Hepatocyte (in vitro differentiated cells): ENCODE measurements at places on chromosomes 1 and 21. TPM values are rescaled to one million over a fixed set of nuclear protein-coding genes. Genes with fewer than 3 reads are reported as not detected.

KRTAP19-7 gene
- total RNA-seq, result not detected in 2 replicates

TEDDM1 gene
- total RNA-seq, result not detected in 2 replicates

HIVEP3 gene
- 0.57 and 2.3 TPM in 2 replicates for total RNA-seq

LAPTM5 gene
- 3.2 and 5.1 TPM in 2 replicates for total RNA-seq

HMCN1 gene
- 13.4 and 14.2 TPM in 2 replicates for total RNA-seq

RIIAD1 gene
- total RNA-seq, result 7.9 TPM in 1 of 2 replicates, not detected in the other

ITLN2 gene
- 1.3 and 1.4 TPM in 2 replicates for total RNA-seq

GJA5 gene
- total RNA-seq, result 6.0 and 12.4 TPM in 2 replicates

DNA sequence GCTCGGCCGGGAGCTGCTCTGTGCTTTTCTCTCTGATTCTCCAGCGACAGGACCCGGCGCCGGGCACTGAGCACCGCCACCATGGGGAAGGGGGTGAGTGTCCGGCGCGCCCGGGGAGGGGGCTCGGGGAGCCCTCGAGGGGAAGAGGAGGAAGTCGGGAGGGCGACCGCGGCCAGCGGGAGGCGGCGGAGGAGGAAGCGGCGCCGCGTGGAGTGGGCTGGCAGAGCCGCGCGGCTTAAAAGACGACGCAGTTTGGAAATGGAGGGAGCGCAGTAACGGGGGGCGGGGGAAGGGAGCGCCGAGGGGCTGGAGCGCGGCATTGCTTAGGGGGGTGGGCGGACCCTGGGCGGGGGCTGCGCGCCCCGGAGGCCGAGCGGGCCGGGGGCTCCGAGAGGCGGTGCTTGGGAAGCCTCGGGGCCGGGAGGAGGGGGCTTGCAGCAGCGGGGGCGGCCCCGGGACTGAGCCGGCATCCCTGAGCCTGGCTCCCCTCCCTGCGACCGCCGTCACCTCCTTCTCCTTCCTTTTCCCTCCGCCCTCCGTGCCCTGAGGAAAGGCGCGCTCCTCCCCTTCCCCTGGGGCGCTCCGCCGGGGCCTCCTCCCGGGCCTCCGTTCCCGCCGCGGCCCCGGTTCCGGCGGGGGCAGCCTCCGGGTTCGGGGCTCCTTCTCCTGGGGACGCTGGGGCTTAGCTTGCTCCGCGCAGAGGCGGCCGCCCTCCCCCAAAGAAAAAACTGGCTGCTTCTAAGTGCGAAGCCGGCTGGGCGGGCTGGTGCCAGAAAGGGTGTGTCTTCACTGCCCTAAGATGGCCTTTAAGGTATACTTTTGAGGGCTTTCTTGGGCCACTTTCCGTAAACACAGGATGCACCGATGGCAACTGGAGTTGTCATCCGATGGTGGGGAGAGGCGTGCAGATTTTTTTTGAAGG is 648 bp downstream of the ATP1A1 start:
- no peaks in the 10 kb centered on the region for H3K36me3 ChIP-seq
- H3K4me3 ChIP-seq, result peak overlapping the region; percentile 97
- peaks cover 42% of the 10 kb centered on the region for H3K4me1 ChIP-seq
- no peaks in the 10 kb centered on the region for H3K27me3 ChIP-seq

GRCh38 chr1:235027862-235028250 is 100.8 kb downstream of the TOMM20 start:
- peaks cover 2% of the 10 kb centered on the region for H3K4me1 ChIP-seq
- H3K27me3 ChIP-seq, result no peaks in the 10 kb centered on the region
- H3K36me3 ChIP-seq, result no peaks in the 10 kb centered on the region
- DNase-seq, result no peak
- no peak overlapping the region for H3K27ac ChIP-seq
- H3K4me3 ChIP-seq, result no peak overlapping the region

DNA sequence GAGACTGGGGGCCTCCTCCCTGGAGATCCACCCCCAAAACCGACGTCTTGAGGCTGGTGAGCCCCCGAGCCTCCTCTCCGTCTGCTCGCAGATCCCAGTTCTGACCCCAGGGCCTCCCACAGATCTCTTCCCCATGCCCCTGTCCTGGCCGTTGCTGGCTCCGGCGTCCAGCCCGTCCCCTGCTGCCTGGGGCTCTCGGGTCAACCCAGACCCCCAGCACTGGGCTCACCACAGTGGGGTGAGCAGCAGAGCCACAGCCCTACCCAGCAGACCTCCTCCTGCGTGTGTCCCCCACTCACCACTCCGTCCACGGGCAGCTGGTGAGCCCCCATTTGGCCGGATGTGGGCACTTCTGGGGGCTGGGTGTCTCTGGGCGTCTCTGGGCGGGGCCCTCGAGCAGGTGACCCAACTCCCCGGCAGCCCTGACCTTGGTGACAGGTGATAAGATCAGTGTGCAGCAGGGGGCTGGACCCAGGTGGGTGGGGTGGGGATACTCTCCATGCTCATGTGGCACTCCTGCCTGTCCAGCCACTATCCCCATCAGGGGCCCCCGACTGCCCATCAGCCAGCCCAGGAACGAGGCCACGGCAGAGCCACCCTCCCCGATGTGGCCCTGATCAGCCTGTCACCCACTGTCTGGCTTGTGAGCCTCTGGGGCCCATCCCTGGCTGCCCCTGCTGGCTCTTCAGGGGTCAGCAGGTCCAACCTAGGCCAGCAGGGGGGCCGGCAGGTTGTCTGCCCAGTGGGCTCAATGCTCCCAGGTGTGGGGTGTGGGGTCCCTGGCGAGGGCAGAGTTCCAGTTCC is 709 bp downstream of the TNFRSF14 start:
- H3K36me3 ChIP-seq, result no peaks in the 10 kb centered on the region
- H3K4me3 ChIP-seq, result no peak overlapping the region
- no peak for DNase-seq
- H3K27me3 ChIP-seq, result no peaks in the 10 kb centered on the region
- peak overlapping the region; percentile 45 for H3K27ac ChIP-seq

DNA sequence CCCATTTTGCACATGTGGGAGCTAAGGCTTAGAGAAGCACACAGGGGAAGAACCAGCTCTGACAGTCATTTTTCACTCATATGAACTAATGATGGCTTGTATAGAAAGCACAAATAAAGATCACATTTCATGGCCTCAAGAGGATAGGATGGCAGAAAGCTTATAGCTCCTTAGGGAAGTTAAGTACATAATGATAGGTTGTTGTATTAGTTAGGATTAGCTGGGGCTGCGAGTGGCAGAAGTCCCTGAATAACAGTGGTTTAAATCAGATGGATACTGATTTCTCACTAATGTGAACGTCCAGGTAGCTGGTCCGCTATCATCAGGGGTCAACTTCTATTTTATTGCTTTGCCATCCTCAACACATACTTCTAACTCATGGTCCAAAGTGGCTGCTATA is 284.0 kb downstream of the RPS6KC1 start:
- H3K4me1 ChIP-seq, result no peaks in the 10 kb centered on the region
- H3K27ac ChIP-seq, result no peak overlapping the region
- no peaks in the 10 kb centered on the region for H3K27me3 ChIP-seq

- no peak overlapping the region for H3K27ac ChIP-seq
- H3K4me3 ChIP-seq, result no peak overlapping the region
- H3K36me3 ChIP-seq, result no peaks in the 10 kb centered on the region
- DNase-seq, result no peak
- no peaks in the 10 kb centered on the region for H3K4me1 ChIP-seq
Observed at GRCh38 chr1:10544239-10544638, 69.5 kb downstream of the PEX14 start.

GRCh38 chr1:15803380-15803779 is 4.1 kb downstream of the UQCRHL start:
- H3K4me1 ChIP-seq, result peaks cover 27% of the 10 kb centered on the region
- no peak overlapping the region for H3K4me3 ChIP-seq
- H3K27me3 ChIP-seq, result no peaks in the 10 kb centered on the region
- DNase-seq, result peak; percentile 48
- H3K27ac ChIP-seq, result no peak overlapping the region

GRCh38 chr1:19720973-19721372 is 56.3 kb downstream of the HTR6 start:
- no peaks in the 10 kb centered on the region for H3K4me1 ChIP-seq
- no peaks in the 10 kb centered on the region for H3K36me3 ChIP-seq

DNA sequence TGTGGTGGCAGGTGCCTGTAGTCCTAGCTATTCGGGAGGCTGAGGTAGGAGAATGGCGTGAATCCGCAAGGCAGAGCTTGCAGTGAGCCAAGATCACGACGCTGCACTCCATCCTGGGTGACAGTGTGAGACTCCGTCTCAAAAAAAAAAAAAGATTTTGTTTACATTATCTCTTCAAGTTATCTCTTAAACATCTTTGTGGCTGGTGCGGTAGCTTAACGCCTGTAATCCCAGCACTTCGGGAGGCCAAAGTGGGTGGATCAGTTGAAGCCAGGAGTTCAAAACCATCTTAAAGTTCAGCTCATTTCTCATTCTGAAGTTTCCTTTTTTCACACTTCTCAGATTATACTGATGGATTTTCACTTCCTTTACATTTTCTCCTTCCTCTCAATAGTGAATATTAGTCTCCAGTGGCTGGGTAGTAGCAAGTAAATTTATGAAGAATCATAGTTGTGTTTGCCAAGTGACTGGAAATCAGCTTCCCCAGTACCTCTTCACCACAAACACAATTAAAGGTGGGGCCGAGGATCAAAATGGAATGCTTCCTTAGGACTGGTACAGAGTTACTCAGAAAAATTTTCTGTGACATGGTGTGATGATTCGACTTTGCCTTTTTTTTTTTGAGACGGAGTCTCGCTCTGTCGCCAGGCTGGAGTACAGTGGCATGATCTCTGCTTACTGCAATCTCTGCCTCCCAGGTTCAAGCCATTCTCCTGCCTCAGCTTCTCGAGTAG is 13.8 kb downstream of the PIP5K1A start:
- no peak overlapping the region for H3K4me3 ChIP-seq
- no peaks in the 10 kb centered on the region for H3K27me3 ChIP-seq
- peaks cover 7% of the 10 kb centered on the region for H3K4me1 ChIP-seq
- no peak for DNase-seq

DNA sequence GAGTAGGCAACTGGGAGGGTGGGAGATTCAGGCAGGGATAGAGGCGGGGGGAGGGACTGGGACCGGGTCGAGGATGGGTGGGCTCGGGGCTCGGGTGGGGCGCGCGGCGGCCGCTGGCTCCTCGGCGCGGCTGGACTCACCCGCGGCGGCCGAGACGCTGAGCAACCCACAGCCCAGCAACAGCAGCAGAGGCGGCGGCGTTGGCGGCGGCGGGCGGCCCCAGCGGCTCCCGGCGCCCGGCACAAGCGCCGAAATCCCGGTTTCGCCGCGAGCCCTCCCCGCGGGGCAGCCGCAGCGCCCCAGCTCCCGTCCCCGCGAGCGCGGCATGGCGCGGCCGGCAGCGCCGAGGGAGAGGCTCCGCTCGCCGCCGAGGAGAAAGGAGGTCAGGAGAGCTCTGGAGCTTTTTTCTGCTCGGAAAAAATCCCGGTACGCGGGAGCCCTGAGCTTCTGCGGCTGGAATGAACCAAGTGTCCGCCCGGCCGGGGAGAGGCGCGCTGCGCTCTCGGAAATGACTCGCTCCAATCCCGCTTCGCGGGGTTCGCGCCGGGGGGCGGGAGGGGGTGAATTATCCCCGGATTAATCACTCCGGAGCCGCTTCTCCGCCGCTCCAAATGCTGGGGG is at the start of gene CSMD2:
Gene CSMD2 (minus strand): TSS at position 460 of the 621 bp plus-strand sequence. CDS start 133 bp downstream, at position 327.
- DNase-seq, result peak; percentile 76
- H3K4me3 ChIP-seq, result peak within 1 kb of the TSS; percentile 33
- peaks cover 20% of the 10 kb centered on the region for H3K4me1 ChIP-seq

DNA sequence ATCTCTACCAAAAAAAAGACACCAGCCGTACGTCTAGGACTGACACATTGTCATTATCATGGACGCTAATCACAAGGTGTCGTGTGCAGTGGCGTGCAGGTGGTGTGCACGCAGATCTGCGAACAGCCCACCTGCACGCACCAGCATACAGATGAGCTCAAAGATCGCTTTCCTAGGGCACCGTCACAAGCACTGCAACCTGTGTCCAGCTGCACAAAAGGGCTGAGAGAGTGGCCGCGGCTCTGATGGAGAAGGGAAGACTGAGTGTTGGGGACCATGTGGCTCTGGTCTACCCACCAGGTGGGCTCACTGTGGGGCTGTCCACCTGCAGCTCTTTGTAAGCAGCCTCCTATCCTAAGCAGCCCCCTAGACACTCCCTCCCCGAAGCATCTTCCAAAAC is 50.9 kb downstream of the S100B start:
- no peak overlapping the region for H3K4me3 ChIP-seq
- H3K4me1 ChIP-seq, result no peaks in the 10 kb centered on the region
- H3K27me3 ChIP-seq, result no peaks in the 10 kb centered on the region
- no peaks in the 10 kb centered on the region for H3K36me3 ChIP-seq
- DNase-seq, result no peak

GRCh38 chr1:41545996-41546832 is 61.7 kb upstream of the EDN2 start:
- no peak overlapping the region for H3K27ac ChIP-seq
- H3K4me3 ChIP-seq, result no peak overlapping the region
- no peak for DNase-seq
- no peaks in the 10 kb centered on the region for H3K4me1 ChIP-seq
- H3K36me3 ChIP-seq, result no peaks in the 10 kb centered on the region
- no peaks in the 10 kb centered on the region for H3K27me3 ChIP-seq

DNA sequence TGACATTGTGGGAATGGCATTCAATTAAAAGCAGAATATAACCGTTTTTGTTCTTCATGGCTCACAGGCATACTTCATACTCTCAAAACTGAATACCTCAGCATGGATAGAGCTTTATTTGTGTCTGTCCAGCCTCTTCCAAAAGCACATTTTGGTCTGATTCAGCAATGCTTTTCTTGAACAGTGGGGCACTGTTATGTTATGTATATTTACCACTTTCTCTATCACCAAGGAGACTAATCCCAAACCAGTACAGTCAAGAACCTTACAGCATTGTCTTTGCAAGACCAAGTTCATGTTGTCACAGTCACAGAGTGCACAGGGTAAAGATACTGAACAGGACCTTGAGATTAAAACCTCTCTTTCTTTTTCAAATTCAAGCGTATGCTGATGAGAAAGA is 582.8 kb downstream of the PTBP2 start:
- H3K36me3 ChIP-seq, result no peaks in the 10 kb centered on the region
- no peak overlapping the region for H3K4me3 ChIP-seq
- DNase-seq, result no peak
- no peaks in the 10 kb centered on the region for H3K4me1 ChIP-seq

DNA sequence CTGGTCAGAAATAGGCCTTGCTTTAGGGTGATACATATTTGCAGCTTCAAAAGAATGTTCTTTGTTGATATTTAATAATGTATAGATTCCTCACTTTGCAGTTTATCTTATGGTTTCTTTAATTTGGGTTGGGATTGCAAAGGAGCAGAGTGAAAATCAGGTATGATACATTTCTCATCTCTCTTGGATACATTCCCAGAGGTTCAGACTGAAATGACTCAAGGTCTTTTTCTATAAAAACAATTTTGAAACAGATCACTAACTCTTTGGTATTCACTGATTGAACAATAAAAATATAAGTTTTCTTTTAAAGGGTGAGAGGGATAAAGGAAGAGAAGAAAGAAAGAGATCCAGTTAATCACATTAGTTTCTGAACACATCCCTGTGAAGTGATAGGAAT is 606.5 kb upstream of the CAMK1G start:
- no peak for DNase-seq
- H3K4me3 ChIP-seq, result no peak overlapping the region
- no peaks in the 10 kb centered on the region for H3K4me1 ChIP-seq
- H3K27ac ChIP-seq, result no peak overlapping the region
- no peaks in the 10 kb centered on the region for H3K27me3 ChIP-seq
